ENCODE measurements at places on chromosomes 1 and 21.
A peak's percentile ranks its signal among the peaks of the same experiment; 100 is the strongest.

- DNase-seq: peak; percentile 87
Measured at GRCh38 chr1:53733975-53734649, 4.9 kb downstream of the GLIS1 start.

DNA sequence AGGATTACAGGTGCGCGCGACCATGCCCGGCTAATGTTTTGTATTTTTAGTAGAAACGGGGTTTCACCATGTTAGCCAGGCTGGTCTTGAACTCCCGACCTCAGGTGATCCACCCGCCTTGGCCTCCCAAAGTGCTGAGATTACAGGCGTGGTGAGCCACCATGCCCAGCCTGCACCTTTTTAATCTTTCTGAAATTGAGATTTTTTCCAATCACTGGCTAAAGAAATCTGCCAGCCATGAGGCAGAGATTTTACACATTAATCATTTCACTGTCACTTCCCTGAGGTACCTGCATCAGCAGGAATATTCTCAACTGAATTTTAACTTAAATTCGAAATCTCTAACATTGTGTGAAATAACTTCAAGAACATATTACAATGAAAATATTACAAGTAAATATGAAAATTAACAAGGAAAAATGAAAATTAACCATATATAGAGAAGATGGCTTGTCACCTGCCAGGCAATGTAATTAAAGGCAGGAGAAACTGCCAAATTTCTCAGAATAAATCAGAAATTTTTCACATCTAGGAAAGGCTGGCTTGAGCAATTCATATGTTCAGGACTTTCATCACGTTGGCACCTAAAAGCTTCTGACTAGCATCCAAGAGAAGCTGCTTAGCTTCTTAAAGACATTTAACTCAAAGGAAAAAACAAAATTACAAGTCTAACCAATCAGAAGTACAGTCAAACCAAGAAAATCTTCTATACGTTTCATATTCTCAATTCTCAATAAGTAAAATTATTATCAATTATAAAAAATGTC lies 5.9 kb downstream of the ANKRD13C start:
- DNase-seq: no peak

DNA sequence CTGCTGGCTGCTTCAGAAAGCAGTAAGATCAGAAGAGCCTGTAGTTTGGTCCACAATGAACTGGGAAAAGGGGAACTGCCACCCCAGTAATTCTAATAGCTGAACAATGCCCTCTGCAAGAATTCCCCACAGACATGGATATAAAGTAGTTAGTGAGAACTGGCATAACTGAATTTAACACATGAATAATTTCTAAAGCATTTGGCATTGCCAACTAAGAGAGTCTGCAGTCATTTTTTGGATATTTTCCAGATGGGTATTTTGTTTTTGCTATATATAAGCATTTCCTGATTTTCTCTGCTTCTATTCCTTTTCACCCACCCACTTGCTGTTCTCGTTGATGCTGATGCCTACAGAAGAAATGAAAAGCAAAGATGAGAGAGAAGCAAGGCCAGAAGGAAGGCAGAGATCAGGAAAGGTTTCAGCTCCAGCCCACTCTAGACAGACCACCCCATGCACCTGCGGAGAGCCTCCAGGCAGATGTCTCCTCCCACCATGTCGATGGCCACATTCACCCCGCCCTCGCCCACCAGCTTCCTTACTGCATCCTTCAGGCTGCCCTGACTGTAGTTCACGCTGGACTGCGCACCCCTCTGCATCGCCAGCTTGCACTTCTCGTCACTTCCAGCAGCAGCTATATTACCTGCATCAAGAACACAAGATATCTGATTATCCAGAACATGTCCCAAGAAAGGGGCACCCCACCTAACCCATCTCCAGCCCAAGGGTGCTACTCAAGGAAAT lies 55.9 kb upstream of the SEC16B start:
- no peak for DNase-seq

GRCh38 chr1:227190321-227190720 lies 128.0 kb downstream of the CDC42BPA start:
- no peak for DNase-seq

GRCh38 chr1:234262007-234262753 lies 111.1 kb upstream of the COA6 start:
- DNase-seq: no peak

DNA sequence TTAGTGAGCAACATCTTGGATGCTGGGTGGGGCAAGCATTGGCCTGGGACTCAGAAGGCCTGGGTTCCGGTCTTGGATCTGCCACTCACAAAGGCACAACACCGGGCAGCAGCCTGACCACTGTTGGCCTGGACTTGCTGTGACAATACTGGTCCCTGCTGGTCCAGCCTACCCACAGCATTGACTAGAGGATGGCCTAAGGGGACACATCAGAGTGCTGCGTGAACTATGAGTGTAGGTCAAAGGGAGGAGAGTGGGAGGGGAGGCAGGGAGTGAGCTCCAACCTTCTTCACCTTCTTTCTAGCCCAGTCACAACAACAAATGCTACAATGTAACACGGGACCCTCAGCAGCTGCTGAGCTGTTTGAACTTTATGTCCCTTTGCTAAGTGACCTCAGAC lies 31.1 kb downstream of the TMEM50A start:
- no peak for DNase-seq

DNA sequence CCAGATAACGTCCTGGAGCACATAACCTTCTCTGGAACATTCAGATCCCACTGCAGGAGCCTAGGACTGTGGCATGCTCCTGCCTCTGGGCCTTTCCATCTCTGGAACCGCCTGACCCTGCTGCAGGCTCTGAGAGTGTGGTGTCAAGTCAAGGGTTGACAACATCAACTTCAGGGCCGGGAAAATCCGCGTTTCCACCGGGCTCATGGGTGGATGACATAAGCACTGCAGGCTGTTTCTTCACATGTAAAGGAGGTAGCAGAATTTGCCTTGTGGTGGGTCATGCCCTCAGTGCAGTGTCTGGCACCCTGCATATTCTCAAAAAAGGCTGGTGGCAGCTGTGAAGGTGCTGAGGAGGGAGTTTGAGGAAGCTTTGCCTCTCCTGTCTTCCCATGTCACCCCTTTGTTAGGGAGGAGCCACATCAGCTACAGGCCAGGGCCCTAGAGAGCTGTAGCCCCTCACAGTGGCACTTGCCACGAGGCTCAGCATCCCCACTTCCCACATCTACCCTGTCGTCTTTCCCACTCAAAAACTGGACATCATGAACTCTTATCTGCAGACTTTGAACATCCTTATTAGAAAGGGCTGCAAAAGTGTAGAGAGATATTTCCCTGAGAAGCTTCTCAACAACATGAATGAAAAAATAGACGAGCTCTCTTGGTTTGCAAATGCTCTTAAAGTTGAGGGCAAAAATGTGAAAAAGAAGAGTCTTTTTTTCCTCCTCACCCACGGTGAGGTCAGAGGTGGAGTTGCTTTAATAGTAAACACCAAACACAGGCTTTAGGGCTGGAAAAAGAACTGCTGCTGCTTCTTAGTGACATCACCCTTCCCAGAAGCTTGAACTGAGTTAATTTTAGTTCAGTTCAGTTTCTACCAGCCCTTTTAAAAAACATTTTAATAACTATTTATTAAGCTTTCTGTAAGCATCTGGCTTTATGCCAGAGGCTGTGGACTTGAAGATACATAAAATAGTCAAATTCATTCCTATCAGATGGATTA lies 121.3 kb downstream of the HUNK start:
- no peak for DNase-seq

GRCh38 chr1:64567426-64568170 lies 97.7 kb downstream of the CACHD1 start:
- DNase-seq: no peak

GRCh38 chr1:30774550-30775432 lies 17.2 kb upstream of the LAPTM5 start:
- no peak for DNase-seq

DNA sequence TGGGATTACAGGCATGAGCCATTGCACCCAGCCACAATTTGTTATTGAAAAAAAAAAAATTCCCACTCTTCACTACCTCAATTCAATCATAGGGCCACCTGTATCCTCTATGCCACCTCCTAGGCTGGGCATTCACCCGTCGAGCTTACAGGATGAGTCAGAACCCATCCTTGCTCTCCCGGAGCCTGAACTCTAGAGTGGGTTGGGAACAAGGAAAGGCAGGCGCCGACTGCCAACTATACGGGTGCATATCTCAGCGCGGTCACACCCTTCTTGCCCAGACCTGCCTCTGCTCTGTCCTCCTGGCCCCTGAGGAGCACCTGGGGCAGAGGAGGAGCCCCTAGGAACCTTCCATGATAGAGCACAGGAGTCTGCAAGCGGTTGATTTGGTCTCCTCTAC lies 21.4 kb upstream of the LBR start:
- DNase-seq: no peak

GRCh38 chr1:55506740-55507577 lies 291.8 kb upstream of the USP24 start:
- DNase-seq: no peak

- no peak for DNase-seq
Measured at GRCh38 chr21:33185852-33186251, 43.9 kb upstream of the IFNAR2 start.

- no peak for DNase-seq
Measured at GRCh38 chr1:183226361-183226760, 40.3 kb downstream of the LAMC2 start.

DNA sequence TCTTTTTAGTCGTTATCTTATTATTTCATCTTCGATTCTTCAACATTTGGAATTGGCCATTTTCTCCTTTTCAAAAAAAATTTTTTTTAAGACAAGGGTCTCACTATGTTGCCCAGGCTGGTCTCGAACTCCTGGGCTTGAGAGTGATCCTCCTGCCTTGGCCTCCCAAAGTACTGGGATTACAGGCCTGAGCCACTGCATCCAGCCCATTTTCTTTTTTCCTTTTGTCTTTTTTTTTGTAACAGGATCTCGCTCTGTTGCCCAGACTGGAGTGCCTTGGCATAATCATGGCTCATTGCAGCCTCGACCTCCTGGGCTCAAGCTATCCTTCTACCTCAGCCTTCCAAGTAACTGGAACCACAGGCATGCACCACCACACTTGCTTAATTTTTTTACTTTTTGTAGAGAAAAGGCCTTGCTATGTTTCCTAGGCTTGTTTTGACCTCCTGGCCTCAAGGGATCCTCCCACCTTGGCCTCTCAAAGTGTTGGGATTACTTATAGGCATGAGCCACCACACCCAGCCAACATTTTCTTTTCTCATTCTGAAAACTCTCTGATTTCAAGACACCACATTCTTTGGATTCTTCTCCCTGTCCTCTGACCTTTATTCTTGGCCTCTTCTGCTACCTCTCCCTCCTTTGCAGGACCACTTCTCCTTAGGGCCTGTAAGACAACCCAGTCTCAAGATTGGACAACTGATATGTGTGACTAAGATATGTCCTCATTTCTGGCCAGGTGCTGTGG lies 6.0 kb upstream of the MAP1LC3C start:
- DNase-seq: peak; percentile 19

DNA sequence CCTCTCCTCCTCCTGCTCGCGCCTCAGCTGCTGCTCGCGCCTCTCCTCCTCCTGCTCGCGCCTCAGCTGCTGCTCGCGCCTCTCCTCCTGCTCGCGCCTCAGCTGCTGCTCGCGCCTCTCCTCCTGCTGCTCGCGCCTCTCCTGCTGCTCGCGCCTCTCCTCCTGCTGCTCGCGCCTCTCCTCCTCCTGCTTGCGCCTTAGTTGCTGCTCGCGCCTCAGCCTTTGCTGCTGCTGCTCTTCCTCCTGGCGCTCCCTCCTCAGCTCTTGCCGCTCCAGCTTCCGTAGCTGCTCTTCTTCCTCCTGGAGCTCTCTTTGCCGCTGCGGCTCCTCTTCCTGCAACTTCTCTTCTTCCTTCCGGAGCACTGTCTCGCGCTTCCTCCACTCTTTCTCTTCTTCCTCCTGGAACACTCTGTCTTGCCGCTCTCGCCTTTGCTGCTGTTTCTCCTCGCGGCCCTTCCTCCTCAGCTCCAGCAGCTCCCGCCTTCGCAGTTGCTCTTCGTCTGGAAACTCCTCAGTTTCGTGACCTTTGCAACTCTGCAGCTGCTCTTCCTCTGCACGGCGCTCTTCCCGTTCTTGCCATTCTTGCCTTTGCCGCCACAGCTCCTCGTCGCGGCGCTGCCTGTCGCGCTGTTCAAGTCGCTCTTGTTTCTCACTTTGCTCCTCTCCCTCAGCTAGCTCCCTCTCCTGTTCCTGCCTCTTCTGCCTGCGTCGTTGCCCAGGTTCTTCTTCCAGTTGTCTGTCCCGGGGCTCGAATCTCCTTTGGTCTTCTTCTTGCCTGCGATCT lies 3.0 kb downstream of the TCHH start:
- DNase-seq: peak; percentile 26

DNA sequence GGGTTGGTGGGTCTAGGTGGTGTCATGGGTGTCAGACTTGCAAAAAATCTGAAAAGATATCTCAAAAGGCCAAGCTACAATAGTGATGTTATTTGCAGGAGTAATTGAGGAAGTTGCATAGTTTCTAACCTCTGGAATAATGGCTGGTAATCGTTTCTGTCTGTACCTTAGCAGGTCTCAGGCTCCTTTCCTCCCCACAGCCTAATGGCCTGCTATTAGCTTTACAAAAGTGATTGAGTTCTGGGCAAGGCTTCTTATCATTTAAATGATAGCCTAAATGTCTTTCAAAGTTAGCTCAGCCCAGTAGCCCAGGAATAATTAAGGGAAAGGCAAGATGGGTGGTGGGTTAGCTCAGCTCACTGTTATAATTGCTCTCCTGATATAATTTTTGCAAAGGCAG lies 37.7 kb upstream of the IGSF5 start:
- DNase-seq: no peak

GRCh38 chr1:165317612-165318011 lies 38.9 kb downstream of the LMX1A start:
- no peak for DNase-seq

- DNase-seq: no peak
Measured at GRCh38 chr1:245197121-245197520, 42.3 kb downstream of the KIF26B start.

- no peak for DNase-seq
Measured at GRCh38 chr1:40926441-40926840, 53.1 kb upstream of the CTPS1 start.

DNA sequence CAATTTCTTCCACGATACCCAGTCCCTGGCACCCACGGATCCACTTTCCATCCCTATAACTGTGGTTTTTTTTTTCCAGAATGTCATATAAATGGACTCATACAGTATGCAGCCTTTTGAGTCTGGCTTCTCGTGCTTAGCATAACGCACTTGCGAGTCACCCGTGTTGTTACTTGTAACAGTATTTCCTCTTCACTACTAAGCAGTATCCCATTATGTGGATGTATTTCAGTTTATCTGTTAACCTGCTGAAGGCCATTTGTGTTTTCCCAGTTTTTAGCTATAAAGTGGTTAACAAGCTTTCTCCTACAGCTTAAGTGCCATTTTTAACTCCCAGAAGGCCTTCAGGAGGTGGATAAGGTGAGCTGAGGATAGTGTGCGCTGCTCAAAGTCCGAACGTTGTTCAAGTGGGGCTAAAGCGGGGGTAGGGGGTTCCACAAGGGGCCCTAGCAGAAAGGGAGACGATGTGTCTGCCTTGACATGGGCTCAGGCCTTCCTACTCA lies 829 bp downstream of the ADAR start:
- DNase-seq: peak; percentile 74
